ENCODE measurements at places on chromosomes 2 and 18.

GRCh38 chr2:101415220-101415619 is 27.9 kb upstream of the CREG2 start:
- DNase-seq, result no peak

DNA sequence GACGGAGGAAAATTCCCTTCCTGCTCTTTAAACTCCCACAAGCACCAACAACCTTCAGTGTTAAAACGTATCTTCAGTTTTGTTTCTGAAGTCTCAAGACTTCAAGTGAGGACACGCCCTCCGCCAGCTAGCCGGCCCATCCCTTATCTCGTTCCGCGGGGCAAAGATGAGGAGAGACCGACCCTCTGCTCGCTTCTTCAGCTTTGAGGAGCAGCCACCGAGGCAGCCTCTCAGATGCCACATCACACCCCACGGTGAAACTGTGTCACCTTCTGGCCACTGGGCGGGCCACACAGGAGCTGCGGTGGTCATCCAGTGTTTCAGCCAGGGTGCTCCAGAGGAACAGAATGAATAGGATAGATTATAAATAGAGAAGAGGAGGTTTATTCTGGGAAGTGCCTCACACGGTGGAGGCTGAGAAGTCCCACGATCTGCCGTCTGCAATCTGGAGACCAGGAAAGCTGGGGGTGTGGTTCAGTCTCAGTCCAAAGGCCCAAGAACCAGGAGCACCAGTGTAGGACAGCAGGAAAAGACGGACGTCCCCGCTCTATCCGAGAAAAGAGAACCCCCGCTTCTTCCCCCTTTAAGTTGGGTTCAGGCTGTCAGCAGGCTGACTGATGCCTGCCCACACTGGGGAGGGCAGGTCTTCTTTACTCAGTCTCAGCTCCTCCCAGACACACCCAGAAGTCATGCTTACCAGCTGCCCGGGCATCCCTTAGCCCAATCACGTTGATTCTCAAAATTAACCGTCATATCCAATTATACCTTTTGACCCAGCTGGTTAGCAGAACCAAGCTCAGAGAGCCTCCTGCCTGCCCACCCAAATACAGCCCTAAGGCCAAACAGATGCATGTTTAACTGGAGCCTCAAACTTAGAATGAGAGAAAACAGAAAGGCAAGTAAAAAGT is 399.7 kb upstream of the ID2 start:
- DNase-seq, result no peak

DNA sequence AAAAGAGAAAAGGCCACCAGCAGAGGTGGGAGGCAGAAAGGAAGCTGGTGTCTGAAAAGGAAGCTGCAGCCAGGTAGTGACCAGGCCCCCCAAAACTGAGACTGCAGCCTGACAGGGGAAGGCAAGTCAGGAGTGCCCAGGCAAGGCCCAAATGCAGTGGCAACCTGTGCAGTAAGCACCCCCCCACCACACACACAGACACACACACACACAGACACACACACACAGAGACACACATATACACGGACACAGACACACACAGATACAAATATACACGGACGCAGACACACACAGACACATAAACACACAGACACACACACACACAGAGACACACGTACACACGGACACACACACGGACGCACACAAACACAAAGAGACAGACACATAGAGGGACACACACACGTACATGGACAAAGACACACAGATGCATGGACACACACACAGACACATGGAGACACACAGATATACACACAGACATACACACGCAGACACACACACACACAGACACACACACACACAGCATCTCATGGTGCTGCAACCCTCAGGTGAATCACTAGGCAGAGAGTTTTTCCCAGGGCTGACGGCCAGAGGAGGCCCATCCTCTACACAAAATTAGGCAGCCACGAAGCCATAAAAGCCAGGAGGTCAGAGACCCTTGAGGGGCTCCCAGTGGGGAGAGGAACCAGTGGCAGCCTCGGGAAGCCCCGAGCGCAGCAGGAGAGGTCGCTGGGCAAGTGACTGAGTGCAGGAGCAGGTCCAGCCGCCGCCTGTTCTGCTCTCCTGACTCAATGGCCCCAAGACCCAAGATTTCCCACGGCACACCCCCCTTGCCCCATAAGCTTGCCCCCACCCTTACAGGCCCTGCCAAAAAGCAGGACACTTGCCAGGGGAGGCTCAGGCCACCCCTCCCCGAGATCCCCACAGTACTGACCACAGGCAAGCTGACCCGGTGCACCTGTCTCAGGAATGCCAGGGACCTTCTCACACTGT is 6.3 kb downstream of the SDC1 start:
- DNase-seq, result no peak

GRCh38 chr2:164473021-164473420 is 148.3 kb downstream of the GRB14 start:
- DNase-seq, result no peak

DNA sequence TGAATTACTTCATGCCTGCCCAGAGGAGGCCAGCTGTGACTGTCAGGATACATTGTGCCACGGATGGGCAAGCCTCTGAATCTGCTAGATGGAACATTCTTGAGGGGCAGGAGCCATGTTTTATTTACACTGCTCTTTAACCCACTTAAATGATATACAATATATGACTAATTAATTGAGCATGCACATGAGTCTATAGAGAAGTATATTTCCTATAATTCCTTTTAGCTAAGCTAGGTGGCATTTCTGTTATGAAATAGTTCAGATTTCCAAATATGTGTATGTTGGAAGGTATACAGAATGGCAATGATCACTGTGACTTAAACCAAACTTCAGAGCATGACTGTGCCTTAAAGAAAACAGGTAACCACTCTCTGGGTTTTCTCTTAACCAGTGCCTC is 131.7 kb downstream of the RAB3GAP1 start:
- DNase-seq, result no peak

DNA sequence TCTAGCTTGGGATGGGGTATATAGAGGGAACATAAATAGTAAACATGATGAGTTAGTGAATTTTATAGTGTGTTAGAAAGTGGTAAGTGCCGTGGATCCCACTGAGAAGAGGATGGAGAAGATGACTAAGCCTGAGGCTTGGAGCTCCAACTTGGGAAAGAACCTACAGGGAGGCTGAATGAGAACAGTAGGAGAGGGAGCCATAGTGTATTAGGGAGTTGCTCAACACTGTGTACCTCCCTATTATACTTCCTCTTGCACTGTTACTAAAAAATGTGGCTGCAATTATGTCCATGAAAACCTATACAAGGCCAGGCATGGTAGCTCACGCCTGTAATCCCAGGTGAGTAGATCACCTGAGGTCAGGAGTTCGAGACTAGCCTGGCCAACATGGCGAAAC is 2.9 kb upstream of the SLC19A3 start:
- no peak for DNase-seq

DNA sequence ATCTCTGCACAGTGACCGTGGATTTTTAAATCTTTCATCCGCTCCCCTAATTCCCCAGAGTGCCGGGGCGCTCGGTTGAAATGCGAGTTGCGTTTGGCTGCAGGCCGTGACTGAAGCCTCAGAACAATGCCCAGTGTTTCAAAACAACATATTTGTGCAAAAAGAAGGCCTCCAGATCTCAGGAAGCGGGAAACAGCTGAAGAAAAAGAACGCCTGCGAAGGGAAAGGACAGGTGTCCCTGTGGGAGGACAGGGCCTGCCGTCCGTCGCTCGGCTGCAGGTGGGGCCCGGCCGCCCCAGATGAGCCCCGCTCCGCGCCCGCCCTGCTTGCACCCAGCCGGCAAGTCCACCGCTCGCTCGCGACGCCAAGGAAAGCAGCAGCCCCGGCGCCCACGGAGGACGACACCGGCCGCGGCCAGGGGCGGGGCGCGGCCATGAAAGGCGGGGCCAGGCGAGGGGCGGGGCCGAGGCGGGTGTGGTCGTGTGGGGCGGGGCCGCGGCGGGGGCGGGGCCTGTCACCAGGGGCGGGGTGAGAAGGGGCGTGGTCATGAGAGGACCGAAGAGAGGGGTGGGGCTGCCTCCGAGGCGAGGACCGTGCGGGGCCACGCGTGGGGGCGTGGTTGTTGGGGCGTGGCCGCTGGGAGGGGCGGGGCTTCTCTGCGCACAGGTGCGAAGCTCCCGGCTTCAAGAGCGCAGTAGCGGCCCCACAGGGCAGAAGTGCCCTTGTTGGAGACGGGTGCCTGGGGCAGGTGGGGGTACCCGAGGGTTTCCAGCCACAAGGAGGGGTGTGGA is 17.6 kb upstream of the BOK start:
- peak; percentile 88 for DNase-seq

- DNase-seq, result no peak
These were observed 116.2 kb downstream of the SMAD7 start for GRCh38 chr18:48834413-48835031.

DNA sequence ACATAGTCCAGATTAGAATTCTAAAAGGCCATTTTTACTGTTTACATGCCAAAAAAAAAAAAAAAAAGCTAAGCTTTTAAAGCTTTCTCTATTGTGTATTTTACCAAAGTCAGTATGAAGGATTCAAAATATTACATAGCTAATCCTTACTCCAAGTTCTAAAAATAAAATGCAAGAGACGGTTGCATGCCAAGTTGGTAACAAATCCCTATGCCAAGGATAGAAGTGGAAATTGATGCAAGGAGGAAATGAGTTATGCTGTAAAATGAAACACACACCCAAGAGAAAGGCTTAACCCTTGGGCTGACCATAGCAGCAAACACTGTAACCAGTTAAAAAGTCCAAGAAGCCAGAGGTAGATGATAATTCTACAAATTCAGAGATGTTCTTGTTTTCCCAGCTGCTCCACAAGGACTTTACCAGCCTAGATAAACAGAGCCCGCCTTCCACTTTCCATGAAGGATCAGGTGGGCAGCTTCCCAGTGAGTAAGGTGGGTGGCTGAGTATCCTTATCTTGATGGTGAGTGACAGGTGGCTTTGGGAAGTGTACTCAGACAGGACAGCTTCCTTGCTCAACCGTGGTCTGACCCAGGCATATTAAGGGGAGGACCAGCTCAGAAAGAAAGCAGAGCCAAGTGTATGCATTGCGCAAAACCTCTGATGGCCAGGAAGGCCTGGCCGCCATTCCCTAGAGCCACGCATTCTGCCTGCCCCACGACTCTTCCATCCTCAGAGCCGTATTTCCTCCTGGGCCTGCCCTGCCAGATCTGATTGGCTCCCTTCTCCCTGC is 34.4 kb downstream of the ATP8B1 start:
- DNase-seq, result no peak

- no peak for DNase-seq
These were observed 49.4 kb upstream of the KLHL29 start for GRCh38 chr2:23335550-23335949.

DNA sequence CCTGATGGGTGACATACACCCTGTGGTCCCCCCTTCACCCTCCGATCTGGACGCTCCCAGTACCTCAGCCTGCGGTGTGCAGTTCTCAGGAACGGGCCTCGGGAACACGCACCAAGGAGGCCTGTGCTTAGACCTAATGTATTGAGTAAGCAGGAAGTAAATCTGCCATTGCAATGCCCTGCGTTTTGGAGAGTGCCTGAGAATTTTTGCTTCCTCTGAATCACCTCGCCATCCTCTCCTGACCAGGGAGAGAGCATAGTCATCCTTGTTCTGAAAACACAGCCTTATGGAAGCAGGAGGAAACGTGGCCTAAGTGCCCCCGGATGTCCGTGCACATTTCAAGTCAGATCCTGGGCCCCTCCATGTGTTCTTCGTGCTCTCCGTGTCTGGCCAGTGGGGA is 272.2 kb downstream of the NDUFA10 start:
- DNase-seq, result no peak

DNA sequence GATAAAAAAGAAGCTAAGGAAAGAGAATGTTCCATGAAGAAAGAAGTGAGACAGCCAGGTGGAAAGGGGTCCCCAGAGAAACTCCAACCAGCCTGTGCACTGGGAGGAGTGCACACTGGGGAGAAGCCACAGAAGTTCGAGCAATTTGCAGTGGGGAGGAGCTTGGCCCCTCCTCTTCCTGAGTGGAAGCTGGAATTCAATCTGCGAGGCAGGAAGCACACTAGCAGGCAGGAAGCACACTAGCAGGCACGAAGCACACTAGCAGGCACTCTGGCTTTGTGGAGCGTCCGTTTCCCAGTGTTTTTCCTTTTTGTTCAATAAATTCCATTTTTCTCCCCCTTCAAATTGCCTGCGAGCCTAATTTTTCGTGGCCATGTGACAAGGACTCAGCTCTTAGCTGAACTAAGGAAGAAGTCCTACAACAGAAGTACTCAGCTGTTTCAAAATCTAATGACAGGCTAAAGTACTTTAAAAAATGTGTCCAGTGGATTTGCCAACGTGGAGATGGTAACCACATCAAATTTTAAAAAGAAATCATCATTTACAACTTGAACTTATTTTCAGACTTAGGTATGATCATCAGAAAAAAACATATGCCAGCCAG is 21.4 kb upstream of the SPIRE1 start:
- no peak for DNase-seq

- DNase-seq, result no peak
These were observed 81.5 kb upstream of the FZD7 start for GRCh38 chr2:201952187-201952586.

GRCh38 chr18:44943311-44943881 is 262.7 kb downstream of the SETBP1 start:
- no peak for DNase-seq

- DNase-seq, result no peak
These were observed 259.5 kb downstream of the SP3 start for GRCh38 chr2:173705656-173706055.

DNA sequence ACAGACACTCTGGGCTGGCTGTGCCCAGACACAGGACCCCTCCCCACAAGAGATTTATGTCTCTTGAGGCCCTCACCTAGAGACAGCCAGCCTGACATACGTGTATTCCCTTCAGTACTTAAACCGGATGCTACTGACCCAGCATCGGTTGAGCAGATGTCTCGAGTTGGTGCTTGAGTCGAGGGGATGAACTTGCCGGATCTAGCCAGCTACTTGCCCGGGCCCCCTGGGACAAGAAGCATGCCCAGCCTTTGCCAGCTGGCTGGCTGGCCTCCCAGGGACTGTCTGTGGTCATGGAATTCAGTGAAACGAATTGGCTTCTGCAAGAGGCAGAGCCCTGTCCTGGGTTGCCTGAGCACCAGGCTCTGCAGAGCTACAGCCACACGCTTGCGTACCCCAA is 36.0 kb downstream of the DNMT3A start:
- peak; percentile 83 for DNase-seq

- no peak for DNase-seq
These were observed 158.6 kb downstream of the DOCK10 start for GRCh38 chr2:224883700-224884099.

GRCh38 chr2:185291035-185291647 is 447.5 kb upstream of the FSIP2 start:
- DNase-seq, result peak; percentile 21

DNA sequence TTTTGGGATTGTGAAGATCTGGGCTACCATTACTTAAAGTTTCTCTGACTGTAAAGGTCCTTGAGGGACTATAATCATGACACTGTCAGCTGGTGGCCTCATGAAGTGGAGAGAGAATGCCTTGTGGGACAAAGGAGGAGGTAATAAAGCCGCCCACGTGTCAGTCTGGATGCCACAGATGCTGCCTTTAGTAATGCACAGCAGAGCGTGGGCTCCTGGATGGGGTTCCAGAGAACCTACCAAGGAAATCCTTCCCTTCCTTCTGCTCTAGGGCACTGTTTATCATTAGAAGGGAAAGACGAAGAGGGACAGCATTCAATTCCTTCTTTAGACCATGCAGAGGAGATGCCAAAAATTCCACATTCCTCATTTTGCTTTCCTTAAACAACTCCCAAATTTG is 63.5 kb downstream of the COL5A2 start:
- DNase-seq, result no peak
